ENCODE measurements at places on chromosomes 12 and 14. TPM values are rescaled to one million over a fixed set of nuclear protein-coding genes. Genes with fewer than 3 reads are reported as not detected.

The HOXC11 gene
- total RNA-seq, result not detected

The GPR162 gene
- 0.51 TPM for total RNA-seq

- peak; percentile 4 for DNase-seq
Measured at GRCh38 chr14:69922198-69922597, 43.0 kb downstream of the SMOC1 start.

GRCh38 chr14:87179936-87180335 lies 813.0 kb downstream of the GALC start:
- DNase-seq, result no peak

DNA sequence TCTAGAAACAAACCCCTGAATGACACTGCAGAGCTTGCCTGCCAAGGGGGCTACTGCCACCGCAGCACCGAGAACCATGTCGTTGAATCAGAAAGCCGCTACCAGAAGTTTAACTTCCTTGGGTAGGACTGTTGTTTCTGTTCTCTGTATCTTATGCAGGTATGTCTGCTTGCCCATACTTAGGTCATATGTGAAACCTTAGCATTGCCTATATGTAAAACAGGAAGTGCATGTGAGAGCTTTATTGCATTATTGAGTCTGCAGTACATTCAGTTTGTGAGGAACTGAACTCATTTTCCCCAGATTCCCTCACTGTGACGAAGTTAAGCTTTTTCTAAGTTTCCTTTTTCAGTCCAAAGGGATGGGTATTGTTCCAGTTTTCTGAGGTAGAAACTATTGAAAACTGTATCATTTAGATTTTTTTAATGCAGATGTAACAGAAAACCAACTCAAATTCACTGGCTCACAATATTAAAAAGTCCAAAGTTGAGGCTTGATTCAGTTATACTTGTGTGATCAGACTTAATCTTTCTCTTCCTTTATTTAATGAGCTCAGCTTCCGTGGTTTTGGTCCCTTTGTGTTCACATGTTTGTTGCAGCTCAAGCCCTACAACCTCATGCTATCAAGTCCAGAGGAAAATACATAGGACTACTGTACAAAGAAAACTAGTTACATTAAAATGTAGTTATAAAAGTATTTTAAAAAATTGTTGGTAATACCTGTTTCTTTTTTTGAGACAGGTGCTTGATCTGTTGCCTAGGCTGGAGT lies 6.9 kb downstream of the FBXO34 start:
- DNase-seq, result no peak

DNA sequence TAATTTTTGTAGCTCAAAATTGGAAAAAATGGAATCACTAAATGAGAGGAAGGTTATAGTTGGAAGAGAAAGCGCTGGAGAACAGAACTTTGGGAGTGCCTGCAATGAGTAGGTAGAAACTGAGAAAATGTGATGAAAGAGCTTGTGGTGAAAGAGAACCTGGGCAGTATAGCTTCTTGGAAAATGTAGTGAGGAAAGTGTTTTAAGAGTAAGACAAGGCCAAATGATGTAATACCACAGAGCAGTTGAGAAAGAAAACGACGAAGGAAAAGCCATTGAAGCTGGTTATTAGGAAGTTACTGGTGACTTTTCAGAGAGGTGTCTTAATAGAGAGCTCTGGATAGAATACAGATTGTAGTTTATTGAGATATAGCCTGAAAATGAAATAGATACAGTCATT lies 255.3 kb downstream of the AEBP2 start:
- DNase-seq, result peak; percentile 12

DNA sequence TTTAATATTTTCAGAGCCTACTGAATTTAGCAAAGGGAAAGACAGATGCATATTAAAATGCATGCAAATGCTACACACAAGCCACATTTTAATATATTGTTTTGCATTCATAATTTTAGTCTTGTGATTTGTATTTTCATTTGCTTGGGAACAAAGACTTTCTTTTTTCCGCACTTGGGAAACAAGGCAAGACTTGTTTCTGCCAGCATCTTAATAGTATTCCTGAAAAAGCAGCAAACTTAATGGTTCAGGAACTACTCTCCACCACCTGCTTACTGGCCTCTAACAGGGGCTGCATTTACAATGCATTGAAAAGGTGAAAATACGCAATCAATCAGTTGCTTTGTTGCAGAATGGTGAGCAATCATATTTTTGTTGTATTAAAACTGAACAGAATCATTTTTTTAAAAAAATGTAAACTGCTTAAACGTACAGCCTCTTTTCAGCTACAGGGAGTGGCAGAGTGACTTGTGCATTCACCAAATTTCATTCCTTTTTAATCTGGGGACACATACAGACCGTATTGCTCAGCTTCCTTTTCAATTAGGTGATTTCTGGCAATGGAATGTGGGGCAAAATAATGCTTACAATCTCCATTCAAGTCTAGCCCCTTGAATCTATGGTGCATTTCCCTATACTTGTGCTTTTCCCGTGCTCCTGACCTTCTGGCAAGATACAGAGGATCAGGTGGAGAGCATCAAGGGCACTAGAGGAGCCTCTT lies 144.1 kb upstream of the BTG1 start:
- peak; percentile 84 for DNase-seq

DNA sequence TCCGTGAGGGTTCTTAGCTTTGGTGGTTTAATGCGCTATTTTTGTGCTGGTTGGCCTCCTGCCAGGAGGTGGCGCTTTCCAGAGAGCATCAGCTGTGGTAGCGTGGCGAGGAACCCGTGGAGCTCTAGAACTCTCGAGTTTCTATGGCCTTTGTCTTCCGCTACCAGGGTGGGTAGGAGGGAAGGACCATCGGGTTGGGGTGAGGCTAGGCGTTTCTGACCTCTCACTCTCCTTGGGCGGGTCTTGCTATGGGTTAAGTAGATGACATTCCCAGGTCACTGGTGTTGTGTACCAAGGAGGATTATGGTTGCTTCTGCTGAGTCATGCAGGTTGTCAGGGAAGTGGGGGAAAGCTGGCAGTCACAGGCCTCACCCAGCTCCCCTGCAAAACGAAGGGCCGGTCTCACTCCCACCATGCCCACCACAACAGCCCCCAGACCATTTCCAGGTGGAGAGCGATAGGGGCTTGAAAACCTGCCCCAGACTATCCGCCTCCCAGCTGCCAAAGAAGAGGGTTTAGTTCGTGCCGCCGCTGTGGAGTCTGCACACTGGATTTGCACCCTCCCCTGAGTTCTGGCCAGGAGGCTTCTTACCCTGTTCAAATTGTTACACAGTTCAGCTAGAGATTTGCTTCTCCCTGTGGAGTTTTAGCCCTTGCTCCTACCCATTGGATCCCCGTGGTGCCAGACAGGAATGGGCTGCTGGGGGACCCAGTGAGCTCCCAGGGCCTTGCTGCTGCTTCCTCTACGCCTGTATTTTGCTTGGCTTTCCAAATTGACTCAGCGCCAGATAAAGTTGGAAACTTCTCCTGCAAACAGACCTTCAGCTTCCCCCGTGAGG lies 21.9 kb downstream of the RNFT2 start:
- no peak for DNase-seq

The IL31 gene
- total RNA-seq, result not detected

The RNFT2 gene
- not detected for total RNA-seq

DNA sequence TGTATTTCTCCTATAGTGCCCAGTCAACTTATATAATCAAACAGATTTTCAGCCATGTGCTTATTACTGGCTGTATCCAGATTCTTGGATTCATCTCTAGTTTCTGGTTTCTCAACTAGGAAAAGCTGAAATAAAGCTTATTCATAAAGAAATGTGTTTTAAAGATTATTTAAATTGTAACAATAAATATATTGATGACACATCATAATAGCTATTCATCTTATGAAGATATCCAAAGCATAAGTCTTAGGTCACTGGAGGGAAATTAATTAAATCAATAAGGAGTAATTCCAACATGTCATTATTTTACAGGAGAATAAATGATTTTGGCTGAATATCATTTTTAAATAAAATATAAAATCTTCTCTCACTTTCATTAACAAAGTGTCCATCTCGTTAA lies 32.1 kb upstream of the KRR1 start:
- no peak for DNase-seq

DNA sequence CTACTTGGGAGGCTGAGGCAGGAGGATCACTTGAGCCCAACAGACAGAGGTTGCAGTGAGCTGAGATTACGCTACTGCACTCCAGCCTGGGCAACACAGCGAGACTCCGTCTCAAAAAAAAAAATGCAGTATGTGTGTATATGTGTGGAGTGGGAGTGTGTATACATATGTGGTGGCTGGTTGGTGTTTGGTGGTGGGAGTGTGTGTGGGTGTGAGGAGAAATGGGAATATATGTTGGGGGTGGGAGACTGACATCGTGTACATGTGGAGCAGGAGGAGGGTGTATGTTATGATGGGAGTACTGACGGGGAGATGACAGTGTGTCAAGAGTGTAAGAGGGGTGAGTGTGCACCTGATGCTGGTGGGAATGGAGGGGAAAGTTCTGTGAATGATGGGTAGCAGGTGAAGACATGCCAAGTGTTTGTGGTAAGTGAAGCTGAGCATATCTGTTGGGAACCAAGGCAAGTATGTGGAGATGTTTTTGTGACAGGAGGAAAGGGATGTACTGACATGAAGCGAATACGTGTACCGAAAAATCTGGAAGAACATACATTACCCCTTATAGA lies 4.2 kb downstream of the PNMA1 start:
- DNase-seq, result no peak

The ASPG gene
- not detected for total RNA-seq

DNA sequence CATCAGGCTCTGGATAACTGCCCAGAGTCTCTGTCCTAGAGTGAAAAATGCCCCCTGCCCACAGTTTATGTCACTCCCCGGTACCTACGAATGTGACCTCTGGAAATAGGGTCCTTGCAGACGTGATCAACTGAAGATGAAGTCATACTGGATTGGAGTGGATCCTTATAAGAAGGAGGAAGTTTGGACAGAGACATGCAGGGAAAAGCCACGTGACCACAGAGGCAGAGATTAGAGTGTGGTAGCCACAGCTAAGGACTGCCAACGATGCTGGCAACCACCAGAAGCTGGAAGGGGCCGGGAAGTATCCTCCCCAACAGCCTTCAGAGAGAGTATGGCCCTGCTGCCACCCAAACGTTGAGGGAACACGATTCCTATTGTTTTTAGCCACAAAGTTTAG lies 101.2 kb upstream of the NCOR2 start:
- peak; percentile 33 for DNase-seq

GRCh38 chr12:6688543-6688998 lies 604 bp downstream of the ZNF384 start:
- DNase-seq, result peak; percentile 37

The OTOGL gene
- total RNA-seq, result 1.3 TPM

The TAS2R31 gene
- total RNA-seq, result 0.97 TPM
